Calu3 (cell line): ENCODE measurements at places on chromosomes 11 and 22. TPM values are rescaled to one million over a fixed set of nuclear protein-coding genes. Genes with fewer than 3 reads are reported as not detected.

The BTBD18 gene
- total RNA-seq, result not detected in 2 replicates

GRCh38 chr11:73271936-73272679, at the start of gene P2RY6:
Gene P2RY6 (plus strand): TSS chr11:73272338. CDS start chr11:73296519, 24,181 bp downstream.
- DNase-seq, result no peak

DNA sequence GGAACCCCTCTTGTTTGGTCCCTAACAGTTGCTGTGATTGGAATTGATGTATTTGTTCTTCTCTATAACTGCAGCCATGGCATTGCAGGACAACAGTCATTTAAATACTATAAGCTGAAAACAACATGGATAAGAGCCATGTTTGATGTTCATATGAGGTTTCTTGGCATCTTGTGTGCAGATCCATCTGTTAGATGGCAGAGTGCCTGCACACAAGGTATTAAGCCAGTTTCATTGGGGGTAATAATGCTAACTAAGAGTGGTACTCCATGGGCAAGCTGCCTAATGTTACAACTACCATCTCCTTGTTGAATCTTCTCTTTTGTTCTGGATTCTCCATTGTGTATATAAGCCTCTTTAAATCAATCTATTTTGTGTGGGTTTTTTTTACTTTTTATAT, 206.0 kb upstream of the CHORDC1 start:
- no peak for DNase-seq

DNA sequence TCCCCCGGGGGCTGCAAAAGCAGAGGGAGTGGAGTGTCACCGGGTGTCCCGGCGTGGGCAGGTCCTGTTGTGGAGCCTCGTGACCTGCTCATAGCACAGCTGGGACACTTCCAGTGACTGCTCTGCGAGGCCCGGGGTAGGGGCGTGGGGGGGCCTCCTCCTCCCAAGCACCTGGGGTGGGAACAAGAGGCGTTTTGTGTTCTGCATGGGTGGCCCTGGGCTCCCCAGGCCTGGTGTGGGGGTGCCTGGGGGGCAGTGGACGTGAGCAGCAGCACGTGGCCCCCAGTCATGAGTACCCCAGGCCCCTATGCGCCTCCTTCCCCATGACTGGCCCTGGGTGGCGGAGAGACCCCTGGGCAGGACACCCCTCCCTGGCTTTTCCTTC, 104.7 kb downstream of the KCNQ1 start:
- no peak for DNase-seq

DNA sequence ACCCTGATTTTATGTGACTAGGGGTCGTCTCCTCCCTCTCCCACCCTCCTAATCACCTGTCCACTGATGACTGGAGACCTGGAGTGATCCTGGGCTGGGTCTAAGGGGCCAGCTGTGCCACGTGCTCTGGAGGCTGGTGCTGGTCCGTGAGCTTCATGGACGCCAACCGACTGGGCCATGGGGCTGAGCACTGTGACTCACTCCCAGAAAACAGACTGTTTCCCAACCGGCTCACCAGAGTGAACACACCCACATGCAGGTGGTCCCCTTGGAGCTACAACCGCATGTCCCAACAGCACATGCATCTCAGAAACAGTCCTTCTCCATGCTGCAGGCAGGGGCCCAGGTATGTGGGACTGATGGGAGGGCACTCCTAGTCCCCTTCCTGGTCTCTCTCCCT, 14.0 kb upstream of the LMO1 start:
- DNase-seq, result no peak

DNA sequence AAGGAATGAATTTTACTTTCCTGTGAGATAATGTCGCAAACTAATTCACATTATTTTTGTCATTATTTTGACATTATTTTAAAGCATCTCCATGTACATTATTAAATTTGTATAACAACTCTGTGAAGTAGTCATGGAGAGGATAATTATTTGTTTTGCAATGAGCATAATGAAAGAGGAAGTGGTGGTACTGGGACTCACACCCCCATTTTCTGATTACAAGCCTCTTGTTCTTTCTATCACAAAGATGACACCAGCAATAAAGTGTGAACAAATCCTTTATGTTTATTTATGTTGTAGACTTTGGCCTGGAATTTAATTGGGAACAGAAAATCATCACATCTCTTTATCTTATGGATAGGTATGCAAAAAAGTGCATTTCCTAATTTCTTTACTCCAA, 522.6 kb downstream of the TMEM135 start:
- DNase-seq, result no peak

GRCh38 chr11:104967534-104968354, 630 bp downstream of the CASP4 start:
- no peak for DNase-seq

GRCh38 chr22:30043161-30043560, 37.1 kb upstream of the HORMAD2 start:
- no peak for DNase-seq

DNA sequence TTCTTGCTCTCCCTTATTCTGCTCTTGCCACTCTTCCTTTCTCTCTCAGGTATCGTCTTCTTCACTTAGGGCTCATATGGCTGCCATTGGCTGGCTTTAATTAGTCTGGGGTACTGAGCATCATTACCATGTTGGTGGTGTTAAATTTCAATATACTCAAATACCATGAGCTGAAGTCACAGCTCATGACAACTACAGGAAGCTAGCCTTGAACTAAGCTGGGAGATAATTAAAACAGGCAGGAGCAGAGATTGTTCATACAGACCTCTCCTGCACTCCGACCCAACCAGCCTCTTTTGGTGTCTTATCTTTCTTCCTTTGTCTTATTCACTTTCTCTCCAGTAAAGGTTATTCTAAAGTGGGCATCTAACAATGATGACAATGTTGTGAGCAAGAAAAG, 130.9 kb upstream of the BLID start:
- DNase-seq, result no peak

DNA sequence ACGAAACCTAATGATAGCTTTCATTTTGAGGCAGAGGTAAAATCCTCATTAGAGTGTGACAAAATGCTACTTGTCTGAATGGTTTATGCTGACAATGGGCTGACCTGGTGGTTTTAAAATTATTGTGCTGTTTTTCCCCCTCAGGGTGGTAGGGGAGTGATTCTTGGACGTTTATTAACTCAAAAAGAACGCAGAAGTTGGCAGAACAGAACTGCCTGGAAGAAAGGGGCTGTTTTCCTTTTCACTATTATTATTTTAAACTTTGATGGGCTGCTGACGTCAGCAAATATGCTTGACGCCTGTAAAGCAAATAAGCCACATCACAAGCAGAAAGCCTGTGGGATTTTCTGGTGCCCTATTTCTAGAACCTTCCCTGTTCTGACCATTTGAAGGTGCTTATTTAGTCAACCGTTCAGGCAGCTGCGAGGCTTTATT, 4.0 kb downstream of the RASSF10 start:
- DNase-seq, result no peak

DNA sequence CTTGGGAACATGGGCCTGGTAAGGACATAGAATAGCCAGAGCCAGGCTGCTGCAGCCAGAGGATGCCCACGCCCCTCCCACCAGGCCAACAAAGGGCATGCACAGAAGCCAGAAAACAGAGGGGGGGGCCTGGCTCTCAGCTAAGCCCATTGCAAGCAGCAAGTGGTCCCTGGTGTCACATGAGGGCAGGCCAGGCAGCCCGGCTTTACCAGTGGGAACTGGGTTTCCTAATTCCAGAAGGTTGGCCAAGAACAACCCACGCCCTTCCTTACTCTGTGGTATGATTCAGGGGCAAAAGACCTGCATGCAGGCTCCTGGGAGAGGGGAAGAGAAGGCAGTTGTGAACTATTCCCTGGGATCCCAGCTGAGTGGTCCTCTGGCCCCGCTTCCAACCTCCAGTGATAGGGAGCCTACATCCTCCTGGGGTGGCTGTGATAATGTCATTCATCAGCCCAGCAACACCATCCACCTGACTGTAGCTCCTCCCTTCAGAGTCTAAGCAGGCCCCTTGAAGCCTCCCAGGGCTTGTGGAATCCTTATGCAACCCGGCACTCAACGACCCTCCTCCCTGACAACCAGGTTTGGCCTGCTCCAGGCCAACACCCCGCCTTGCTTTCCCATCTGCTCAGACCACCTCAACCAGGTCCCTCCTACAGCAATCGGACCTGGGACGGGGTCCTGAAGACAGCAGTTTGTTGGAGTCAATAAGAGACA, 62.1 kb upstream of the LMO1 start:
- DNase-seq, result no peak
